Uterus (tissue), 4 donors: ENCODE measurements at places on chromosomes 16 and 17. TPM values are rescaled to one million over a fixed set of nuclear protein-coding genes. Genes with fewer than 3 reads are reported as not detected.

- H3K27ac ChIP-seq: no peak overlapping the region
- DNase-seq: no peak
- H3K4me3 ChIP-seq: no peak overlapping the region
- H3K27me3 ChIP-seq: no peaks in the 10 kb centered on the region
- H3K4me1 ChIP-seq: no peaks in the 10 kb centered on the region
- no peaks in the 10 kb centered on the region for H3K36me3 ChIP-seq
These were observed 75.1 kb downstream of the TOX3 start for GRCh38 chr16:52471650-52472370.

The PERCC1 gene
- not detected for total RNA-seq

The GNGT2 gene
- total RNA-seq: not detected

GRCh38 chr16:48155926-48156789 lies at the start of gene ABCC12:
Gene ABCC12, minus strand, starts transcription at chr16:48155993. Its CDS starts 9,569 bp downstream, at chr16:48146424.
- no peak for DNase-seq
- H3K4me1 ChIP-seq: no peaks in the 10 kb centered on the region
- no peak within 1 kb of the TSS for H3K27ac ChIP-seq
- no peaks in the 10 kb centered on the region for H3K36me3 ChIP-seq
- H3K4me3 ChIP-seq: no peak within 1 kb of the TSS

The KRTAP4-6 gene
- total RNA-seq: not detected

DNA sequence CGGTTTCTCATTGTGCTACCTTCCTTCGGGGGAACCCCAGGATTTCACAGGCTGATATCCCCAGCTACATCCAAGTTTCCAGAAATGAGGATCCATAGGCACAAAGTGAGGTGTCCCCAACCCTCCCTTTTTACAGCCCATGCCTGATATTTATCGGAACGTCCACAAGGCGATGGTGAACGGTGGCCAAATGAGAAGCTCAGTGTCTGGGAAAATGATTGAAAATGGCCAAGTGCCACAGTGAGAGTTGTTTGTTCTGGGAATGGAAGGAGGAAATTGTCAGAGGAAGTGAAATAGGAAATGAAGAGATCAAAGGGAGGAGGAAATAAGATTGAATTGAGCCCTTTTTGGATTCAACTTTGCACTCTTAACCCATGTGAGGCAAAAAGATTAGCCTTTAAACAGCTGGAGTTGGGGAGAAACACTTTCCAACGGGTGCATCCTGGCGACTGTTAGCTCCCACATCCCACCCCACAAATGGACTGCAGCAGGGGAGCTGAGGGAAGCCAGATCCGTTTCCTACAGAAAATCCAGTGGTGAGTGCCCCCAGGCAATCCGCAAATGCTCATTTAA lies 294.4 kb upstream of the IRX5 start:
- H3K4me3 ChIP-seq: no peak overlapping the region
- H3K4me1 ChIP-seq: no peaks in the 10 kb centered on the region
- no peak overlapping the region for H3K27ac ChIP-seq
- no peak for DNase-seq
- H3K27me3 ChIP-seq: no peaks in the 10 kb centered on the region
- H3K36me3 ChIP-seq: no peaks in the 10 kb centered on the region

- no peaks in the 10 kb centered on the region for H3K36me3 ChIP-seq
- H3K27ac ChIP-seq: no peak overlapping the region
- H3K4me3 ChIP-seq: no peak overlapping the region
- peaks cover 8% of the 10 kb centered on the region for H3K4me1 ChIP-seq
These were observed 3.6 kb downstream of the SCNN1G start for GRCh38 chr16:23186171-23186570.

The PRM1 gene
- total RNA-seq: not detected
